Stimulated activated CD4-positive, alpha-beta T cell treated with anti-CD3 and anti-CD28 coated beads, Interleukin-4, amount 100 ng/mL, for 48 hours (primary cell): ENCODE measurements at places on chromosomes 7 and 10.

- no peak for DNase-seq
These were observed 70.4 kb downstream of the TBXAS1 start for GRCh38 chr7:139899328-139899955.

GRCh38 chr7:22931011-22931410, 82.9 kb downstream of the HYCC1 start:
- no peak for DNase-seq

DNA sequence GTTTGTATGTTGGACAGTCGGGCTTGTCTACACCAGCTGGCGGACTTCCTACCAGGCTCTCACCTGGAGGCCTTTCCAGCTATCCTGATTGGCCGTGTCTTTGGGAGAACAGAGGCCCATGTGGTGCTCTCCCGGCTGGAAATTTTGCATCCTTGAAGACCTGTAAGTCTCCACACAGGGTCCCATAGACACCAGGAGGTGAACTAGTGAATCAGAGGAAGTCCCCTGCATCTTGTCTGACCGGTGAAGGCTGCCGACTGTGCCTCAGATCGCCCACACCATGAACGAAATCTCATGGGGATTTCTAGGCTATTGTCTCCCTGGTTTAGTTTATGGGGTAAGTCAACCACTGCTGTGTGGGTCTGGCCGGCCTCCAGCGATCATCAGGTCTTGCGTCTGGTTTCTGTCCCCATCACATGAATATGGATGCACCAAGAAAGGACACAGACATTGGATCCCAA, 108.4 kb upstream of the LYZL2 start:
- DNase-seq: no peak

GRCh38 chr7:124460056-124460450, 305.5 kb downstream of the GPR37 start:
- no peak for DNase-seq

DNA sequence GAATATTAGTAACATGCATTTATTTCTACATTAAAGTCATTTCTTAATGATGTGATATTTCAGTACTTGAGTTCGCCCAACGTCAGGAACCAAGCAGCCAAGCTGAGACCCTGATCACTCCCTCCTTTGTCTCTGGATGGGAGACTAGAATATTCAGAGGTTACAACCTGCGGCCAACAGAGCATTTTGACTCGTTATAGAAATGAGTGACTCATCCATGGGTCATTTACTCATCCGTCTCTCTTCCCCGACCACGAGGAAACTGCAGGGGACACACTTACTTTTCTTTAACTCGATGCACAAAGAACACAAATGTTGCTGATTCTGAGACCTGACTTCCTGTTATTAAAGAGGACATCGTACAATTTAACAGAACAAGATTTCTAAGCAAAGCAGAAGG, 343.3 kb downstream of the FRMD4A start:
- no peak for DNase-seq

GRCh38 chr7:128247640-128248194, 6.6 kb downstream of the LEP start:
- DNase-seq: no peak

DNA sequence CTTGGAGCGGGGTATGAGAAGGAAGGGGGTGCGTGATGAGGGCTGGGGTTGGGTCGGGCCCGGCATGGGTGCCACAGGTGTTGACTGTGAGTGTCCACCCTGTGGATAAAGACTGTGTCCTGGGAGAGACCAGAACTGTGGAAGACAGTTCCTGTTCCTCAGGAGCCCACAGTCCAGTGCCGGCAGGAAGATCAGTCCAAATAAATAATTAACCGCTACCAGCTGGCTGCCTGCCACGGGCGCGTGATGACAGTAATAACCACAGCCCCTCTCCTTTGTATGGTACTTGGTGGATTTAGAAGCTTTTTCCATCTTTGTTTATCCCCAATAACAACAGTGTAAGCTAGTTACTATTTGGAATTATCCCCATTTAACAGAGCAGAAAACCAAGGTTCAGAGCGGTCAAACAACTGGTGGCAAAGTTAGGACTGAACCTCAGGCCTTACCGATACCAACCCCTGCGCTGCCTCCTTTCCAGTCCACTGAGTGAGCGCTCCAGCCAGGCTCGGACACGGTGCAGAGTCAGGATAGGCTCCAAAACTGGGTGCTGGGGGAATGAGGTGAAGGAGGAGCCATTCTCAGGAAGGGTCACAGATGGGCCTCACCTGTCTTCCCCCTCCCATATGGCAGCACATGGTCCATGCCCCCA, 5.1 kb downstream of the ZMIZ1 start:
- DNase-seq: no peak

DNA sequence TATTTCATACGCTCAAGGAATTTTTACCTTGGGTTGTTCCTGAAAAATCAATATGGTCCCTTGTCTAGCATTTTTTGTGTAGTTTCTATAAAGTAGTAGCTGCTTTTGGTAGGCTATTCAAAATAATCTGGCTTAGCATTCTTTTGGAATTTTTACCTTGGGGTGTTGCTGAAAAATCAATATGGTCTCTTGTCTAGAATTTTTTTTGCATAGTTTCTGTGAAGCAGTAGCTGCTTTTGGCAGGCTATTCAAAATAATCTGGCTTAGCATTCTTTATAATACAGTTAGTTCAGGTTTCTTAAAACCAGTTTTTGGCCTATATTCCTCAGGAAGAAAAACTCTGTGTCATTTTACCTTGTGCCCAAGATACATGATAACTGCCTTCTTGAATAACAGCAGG, 301.9 kb downstream of the SUGCT start:
- no peak for DNase-seq

- no peak for DNase-seq
These were observed 114.6 kb upstream of the RET start for GRCh38 chr10:42962110-42962901.

DNA sequence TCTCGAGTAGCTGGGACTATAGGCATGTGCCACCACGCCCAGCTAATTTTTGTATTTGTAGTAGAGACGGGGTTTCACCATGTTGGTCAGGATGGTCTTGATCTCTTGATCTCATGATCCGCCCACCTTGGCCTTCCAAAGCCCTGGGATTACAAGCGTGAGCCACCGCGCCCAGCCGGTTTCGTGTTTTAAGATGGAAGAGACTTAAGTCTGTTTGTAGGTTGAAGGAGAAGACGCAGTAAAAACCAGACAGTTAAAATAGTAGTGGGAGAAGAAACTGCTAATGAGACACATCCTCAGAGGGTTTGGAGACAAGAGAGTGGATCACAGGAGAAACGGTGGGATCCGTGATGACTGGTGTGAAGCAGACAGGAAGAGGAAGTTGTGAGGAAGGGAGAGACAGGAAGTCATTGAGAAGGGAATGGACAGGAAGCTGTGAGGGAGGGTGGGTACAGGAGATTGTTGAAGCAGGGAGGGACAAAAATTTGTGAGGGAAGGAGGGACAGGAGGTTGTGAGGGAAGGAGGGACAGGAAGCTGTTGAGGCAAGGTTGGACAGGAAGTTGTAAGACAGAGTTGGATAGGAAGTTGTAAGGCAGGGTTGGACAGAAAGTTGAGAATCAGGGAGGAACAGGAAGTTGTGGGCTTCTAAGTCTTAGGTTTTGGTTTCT, 115.5 kb downstream of the WDFY4 start:
- no peak for DNase-seq

GRCh38 chr7:5296611-5297226, 14.0 kb downstream of the SLC29A4 start:
- peak; percentile 71 for DNase-seq

DNA sequence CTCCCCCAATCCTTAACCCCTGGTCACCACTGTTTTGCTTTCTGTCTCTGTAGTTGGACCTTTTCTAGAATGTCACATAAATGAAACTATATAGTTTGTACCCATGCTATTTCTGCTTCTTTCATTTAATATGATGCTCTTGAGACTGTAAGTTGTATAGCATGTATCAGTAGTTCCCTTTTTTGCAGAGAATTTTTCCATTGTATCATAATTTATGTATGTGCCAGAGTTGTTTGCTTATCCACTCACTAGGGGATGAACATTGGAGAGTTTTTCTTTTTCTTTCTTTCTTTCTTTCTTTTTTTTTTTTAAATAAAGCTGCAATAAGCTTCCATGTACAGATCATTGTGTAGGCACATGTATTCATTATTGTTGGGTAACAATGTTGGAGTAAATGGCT, 544.8 kb downstream of the CNTNAP2 start:
- no peak for DNase-seq

GRCh38 chr10:14584661-14585060, 190.0 kb downstream of the FAM107B start:
- no peak for DNase-seq

DNA sequence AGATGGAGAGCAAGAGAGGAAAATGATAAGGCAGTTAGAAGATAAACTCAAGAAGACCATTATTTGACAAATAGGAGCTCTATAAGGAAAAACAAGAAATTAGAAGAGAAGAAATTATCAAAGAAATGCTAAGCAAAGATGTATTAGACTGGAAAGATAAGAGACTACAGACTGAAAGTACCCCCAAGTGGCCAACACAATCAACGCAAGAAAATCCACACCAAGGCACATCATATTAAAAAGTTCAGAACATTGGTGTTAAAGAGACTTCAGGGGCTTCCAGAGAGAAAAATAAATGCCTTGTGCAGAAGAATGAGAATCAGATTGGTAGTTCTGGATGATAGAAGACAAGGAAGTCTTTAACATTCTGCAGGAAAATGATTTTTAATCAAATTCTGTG, 46.0 kb downstream of the SH2D4B start:
- DNase-seq: no peak
